ENCODE measurements at places on chromosomes 7 and 10.

DNA sequence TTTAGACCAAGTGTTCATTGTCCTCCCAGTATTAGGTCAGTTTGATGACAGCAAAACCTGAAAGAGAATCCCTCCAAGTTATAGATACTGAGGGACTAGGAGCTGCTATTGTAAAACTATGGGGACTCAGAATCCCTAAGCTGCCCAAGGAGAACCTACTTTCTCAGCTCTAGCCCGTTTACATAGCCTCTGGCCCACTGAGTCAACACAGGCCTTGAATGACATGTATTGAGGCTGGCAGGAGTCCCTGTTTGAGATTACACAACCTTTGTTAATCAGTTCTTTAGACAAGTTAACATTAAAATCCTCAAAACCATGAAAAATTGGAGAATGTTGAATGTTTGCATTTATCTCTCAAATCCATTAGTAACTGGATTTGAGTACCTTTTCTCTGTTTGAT, 1079.0 kb downstream of the KCNMA1 start:
- no peak for DNase-seq

DNA sequence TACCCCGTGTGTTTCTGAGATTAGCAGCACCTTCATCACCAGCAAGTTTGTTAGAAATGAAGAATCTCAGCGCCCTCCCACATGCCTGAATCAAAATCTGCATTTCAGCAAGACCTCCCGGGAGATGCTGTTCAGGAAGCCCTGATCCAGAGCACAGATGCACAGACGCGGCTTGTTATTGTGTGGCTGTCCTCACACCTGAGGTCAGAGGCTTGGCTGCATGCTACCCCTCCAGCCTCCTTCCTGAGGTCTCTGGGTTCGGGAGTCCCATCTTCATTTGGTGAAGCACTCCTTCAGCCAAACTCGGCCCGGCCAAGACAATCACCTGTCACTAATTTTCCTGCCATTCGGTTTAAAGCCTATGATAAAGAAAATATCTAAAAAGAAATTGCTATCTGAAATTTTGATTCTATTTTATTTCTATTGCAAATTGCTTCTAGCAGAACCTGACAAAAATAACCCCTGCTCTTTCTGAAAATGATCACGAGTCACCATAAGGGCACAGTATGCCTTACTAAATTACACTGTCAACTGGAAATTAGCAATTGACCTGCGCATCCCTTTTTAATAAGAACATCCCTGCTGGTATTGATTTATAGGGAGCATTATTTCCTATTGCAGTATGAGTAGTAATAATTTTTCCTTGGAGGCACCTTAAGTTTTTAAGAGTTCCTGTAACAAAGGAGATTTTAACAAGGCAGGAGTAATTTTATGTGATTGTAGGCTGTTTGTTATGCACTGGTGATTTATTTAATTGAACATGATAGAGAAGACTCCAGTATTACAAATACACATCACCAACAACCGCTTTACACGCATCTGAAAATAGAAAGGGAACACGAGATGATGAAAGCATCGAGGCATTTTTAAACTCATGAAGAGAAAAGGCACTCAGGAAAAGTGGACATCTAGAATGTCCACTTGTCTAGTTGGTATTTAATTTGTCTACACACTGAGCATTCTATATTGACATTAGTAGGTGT, 49.5 kb downstream of the VSTM2A start:
- no peak for DNase-seq

- DNase-seq, result no peak
These were observed 13.5 kb upstream of the EGFR start for GRCh38 chr7:55005241-55005851.

DNA sequence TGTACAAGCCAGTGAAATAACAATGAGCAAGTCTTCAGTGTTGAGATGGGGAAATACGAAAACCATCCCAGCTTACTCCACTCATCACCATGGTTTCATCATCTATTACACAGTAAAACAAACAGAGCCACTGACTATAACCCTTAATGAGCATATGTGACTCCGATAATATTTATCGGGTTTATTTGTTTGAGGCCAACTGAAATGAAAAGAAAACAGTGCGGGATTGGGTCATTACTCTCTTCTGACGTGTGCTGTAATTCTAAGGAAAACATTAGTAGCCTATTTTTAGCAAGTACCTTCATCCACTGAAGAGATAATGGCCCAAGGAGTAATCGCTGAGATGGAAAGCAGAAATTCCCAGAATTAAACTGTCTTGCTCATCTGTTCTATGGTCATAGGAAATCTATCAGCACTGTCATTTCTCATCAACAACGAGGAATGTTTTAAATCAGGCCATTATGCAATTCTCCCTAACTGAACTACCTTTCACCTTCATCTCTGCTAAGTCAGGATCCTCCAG, 716.5 kb downstream of the INHBA start:
- DNase-seq, result no peak

GRCh38 chr10:45578384-45578971, 94.1 kb downstream of the ZFAND4 start:
- no peak for DNase-seq

GRCh38 chr10:22174442-22174841, 43.4 kb downstream of the EBLN1 start:
- no peak for DNase-seq

DNA sequence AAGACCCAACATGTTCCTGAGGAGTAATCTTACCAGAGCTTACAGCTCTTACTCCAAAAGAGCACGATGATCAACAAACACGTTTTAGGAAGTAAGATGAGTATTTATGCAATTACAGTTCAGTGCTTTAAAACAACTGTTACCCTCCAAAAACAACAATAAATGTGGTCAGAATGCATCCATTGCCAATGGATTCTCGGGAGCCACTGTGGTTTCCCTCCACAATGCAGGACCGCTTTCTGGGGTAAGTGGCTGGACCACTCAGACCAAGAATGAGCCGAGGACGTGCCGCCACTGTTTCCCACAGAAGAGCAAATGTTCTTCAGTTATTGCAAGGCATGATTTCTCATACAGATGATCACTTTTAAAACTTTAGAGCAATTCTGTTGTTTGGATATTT, 232.3 kb upstream of the MKLN1 start:
- DNase-seq, result no peak

GRCh38 chr10:29772403-29772802, 137.6 kb upstream of the SVIL start:
- DNase-seq, result no peak

DNA sequence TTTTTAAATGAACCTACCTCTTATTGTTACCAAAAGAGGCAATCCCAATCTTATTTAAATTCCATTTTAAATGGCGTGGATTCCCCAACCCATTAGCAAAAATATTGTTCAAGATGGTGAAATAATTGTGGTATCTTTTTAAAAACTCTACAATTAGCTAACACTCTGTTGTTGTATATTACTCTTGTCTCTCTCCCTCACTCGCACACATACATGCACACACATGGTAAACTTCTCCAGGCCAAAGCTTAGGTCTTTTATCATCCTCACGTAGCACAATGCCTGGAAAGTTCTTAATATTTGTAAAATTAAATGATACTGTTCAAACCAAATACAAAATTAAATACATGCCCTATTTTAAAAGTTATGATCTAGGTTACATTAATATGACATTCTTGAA, 169.2 kb upstream of the WNT16 start:
- no peak for DNase-seq

DNA sequence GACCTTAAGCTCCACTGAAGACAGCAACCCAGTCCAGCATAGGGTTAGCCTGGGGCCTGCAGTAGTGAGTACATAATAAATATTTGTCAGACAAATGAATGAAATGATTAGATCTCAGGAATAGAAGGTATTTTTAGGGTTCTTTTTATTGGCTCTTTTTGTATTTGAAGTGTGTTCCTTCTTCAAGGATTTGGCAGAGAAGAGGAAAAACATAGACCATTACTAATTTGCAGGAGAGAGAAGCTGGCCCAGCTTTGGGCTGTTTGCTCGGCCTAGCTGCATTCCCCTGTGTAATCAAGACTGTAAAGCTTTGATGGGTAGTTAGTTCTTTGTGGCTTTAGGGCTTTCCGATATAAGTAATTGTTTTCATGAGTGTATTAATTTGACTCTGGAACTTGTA, 64.2 kb downstream of the CNNM2 start:
- DNase-seq, result no peak

DNA sequence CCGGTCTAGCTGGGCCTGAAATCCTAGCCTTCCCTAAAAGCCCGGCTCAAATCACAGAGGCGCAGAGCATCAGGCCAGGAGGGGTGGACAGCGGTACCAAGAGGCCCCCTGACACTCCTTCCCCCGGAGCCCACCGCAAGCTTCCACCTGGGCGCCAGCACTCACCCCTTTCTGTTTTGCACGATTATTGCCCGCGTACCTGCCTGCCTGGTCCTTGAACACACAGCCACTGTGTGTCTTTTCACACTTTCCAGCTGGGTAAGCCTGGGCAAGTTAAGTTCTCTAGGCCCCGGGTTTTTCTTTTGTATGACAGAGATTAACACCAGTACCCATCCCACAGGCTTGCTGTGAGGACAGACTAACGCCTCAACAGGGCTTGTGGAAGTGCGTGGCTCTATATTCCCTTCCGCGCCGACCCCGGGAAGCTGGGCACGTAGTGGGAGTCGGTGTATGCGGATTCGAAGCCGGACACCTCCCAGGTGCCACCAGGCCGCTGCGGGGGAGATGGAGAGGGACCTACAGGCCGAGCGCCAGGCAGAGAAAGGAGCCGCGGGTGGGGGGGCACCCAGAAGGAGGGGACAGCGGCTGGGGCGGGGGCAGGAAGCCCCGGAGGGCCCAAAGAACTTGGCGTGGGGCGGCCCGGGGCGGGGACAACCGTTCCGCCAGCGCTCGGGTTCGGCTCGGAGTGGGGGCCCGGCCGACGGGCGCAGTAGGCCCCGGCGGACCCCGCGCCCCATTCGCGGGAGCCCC, 792 bp downstream of the ZNF746 start:
- DNase-seq, result peak; percentile 53

DNA sequence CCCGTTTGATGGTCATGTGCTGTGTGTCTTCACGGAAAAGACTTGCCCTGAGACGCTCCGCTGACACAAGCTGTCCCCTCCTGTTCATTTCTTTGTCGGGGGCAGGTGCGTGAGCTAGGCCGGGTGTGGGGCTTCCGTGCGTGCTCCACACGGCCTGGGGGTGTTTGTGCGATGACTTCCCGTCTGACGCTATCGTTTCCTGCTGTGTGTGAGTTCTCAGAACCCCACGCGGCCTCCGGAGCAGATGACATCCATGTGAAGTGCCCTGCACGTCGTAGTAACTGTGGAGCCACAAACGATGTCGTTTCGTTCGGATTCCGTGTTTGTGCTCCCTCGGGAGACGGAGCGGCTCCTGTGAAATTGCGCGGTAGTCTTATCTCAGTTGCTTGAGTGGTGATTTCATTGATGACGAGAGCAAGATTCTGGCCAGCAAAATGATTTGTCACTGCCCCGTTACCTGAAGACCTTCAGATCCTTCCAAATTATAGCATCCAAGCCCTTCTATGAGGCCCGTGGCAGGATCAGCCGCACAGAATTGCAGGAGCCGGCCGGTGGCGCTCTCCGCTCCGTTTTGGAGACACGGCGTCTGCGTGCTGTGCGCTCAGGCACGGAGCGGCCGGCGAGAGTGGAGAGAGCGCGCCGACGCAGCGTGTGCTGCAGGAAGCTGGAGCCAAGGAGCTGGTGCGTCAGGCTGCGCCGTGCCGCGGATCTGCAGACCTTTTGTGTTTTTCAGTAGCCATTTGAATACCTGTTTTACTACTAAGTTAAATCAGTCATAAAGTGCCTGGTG, 94.9 kb downstream of the NKX6-2 start:
- DNase-seq, result no peak

- DNase-seq, result no peak
These were observed 129.6 kb downstream of the ATP6V0E2 start for GRCh38 chr7:150003304-150003810.

- DNase-seq, result no peak
These were observed 25.5 kb downstream of the IL15RA start for GRCh38 chr10:5951721-5952407.

DNA sequence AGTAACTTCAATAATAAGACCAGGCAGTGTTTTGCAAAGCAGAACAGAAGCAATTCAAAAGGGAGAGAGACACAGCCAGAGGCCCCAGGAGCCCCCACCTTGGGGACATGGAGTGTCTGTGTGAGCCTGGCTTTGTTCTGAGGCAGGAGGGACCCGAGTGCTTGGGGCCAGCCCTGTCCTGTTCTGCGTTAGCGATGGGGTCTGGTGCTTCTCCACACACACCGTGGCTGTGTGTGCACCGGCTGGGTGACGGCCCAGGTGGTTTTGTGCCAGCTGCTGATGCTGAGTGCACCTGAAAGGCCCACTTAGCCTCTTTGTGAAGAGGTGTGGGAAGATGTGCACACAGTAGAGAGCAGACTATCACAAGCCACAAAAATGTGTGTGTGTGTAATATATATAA, 468.9 kb downstream of the DNAJB6 start:
- no peak for DNase-seq

DNA sequence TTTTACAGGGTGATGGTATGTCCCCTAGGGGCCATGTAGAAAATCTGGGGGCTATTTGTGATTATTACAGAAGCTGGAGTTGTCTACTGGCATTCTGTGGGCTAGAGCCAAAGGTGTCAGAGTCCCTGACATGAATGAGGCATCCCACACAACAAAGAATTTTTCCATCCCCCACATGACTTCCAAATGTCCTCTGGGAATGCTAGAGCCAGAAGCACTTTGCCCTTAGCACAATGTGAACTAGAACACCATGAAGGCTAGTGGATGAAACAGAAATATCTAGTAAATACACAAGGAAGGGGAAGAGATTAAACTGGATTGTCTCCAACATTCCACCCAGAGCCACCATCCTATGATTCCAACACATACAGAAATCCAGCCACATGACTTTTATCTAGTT, 46.9 kb downstream of the FAM13C start:
- no peak for DNase-seq

- DNase-seq, result no peak
These were observed 255.2 kb downstream of the ARL4A start for GRCh38 chr7:12942609-12943008.

DNA sequence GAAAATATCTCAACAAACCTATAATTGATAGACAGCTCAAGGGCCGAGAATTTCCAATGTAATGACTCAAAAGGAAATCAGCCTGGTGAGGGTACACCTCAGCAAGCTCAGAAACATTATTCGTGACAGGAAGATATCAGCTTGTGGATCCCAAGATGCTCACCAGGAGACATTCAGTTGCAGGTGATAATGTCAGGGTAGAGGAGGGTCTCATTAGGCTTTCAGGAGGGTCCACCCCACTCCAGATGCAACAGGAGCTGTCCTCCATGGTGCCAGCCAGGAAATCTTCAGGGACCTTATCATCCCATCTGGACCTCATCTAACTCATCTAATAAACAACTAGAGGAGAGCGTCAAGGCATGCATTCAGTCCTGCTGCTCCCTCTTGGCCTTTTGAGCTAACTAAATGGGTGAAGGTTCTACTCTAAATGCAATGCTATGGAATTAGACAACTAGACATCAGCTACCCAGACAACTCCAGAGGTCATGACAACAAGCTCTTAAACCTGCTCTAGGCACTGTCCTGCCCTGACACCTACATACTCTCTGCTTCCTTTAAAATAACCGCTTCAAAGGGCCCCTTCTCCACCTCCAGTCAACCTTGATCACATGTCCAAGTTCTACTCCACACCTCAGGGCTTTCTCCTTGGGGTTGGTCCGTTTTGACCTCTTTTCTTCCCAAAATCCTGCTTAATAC, 4.3 kb upstream of the GIMAP5 start:
- DNase-seq, result no peak

- DNase-seq, result no peak
These were observed 184.1 kb downstream of the BICC1 start for GRCh38 chr10:58696736-58697135.
